ENCODE measurements at places on chromosomes 16 and 17.

DNA sequence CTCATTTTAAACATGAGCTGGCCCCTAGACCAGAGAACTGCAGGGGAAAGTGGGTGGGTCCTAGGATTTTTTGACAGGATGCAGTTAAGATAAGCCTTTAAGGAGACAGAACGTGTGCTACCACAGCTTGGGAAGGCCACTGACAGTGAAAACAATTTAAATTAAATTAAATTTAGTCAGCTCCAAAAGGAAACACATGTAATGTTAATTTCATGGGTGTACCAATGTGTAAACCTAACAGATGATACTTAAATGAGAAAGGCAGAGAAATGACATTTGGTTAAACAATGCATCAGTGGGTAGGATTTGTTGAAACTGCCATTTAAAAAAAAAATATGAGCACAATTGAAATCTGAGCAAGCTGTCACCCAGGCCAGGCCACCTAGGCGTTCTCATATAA, 250.8 kb downstream of the XYLT1 start:
- no peak for DNase-seq

GRCh38 chr16:85534536-85535351, 78.4 kb upstream of the GSE1 start:
- no peak for DNase-seq

GRCh38 chr17:62703261-62703775, 75.8 kb downstream of the MRC2 start:
- no peak for DNase-seq

GRCh38 chr17:2936771-2937321, 126.6 kb downstream of the OR1D5 start:
- no peak for DNase-seq

- no peak for DNase-seq
Observed at GRCh38 chr16:57612494-57612893, 15.9 kb upstream of the ADGRG1 start.

- DNase-seq: no peak
Observed at GRCh38 chr17:10789694-10790271, 14.1 kb downstream of the TMEM238L start.

DNA sequence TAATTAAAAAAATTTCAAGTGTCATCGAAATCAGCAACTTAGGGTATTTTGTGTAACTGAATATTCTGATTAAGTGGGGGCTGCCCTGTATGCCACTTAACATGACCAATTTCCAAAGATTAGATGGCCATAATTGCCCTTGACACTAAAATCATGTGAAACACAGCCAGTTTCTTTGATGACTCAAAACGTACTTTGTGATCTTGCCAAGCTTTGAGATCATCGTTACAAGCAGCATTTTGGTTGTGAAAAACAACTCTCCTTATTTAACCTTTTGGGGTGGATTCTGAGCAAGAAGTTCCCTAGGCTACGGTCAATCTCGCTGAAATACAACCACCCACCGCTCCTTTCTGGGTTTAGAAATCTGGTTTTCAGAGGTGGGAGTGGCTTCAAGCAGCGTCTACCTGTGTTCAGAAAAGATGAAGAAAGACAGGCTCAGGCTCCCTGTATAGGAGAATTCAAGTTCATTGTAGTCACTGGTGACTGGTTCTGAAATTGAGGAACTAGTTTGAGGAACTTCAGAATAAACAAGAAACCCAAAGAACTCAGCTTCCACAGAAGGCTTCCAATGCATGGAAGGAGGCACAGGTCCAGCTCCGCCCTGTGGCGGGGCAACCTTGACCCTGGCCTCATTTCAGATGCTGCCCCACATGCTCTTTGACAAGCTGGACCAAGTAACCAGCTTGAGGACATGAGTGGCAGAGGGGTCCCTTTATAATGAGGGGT, 9.4 kb downstream of the MAP3K14 start:
- DNase-seq: no peak

DNA sequence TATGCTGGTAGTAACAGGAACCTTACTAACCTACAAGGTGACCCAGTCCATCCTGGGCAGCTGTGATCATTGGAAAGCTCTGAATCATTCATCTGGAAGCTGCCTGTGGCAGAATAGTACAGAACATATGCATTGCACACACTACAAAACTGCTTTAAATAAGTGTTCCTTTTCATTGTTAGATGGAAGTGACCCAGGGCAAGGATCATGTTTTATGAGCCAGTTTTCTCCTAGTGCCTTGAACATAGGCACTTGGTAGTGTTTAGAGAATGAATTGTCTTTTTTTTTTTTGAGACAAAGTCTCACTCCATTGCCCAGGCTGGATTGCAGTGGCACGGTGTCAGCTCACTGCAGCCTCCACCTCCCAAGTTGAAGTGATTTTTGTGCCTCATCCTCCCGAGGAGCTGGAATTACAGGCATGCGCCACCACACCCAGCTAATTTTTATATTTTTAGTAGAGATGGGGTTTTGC, 55.4 kb downstream of the TENT4B start:
- DNase-seq: no peak

GRCh38 chr16:87086575-87086974, 230.6 kb downstream of the C16orf95 start:
- DNase-seq: no peak

- DNase-seq: no peak
Observed at GRCh38 chr17:77527409-77527808, 386.6 kb downstream of the SEC14L1 start.

- DNase-seq: no peak
Observed at GRCh38 chr16:17289674-17290635, 180.8 kb downstream of the XYLT1 start.

DNA sequence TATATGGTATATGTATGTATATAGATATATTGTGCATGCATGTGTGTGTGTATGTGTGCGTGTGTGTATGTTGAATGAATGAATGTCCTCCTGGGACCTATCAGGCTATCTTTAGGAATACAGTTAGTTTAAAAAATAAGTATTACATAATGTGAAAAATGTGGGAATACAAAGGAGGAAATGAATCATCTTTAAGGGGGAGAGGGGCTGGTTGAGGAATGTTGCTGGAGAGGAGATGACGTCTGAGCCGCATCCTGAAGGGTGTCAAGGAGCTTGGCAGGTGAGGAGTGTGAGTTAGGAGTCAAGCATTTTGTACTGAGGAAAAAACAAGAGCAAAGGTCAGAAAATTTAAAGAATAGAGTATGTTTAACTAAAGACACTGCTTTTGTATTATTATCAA, 62.4 kb upstream of the NLK start:
- DNase-seq: no peak

DNA sequence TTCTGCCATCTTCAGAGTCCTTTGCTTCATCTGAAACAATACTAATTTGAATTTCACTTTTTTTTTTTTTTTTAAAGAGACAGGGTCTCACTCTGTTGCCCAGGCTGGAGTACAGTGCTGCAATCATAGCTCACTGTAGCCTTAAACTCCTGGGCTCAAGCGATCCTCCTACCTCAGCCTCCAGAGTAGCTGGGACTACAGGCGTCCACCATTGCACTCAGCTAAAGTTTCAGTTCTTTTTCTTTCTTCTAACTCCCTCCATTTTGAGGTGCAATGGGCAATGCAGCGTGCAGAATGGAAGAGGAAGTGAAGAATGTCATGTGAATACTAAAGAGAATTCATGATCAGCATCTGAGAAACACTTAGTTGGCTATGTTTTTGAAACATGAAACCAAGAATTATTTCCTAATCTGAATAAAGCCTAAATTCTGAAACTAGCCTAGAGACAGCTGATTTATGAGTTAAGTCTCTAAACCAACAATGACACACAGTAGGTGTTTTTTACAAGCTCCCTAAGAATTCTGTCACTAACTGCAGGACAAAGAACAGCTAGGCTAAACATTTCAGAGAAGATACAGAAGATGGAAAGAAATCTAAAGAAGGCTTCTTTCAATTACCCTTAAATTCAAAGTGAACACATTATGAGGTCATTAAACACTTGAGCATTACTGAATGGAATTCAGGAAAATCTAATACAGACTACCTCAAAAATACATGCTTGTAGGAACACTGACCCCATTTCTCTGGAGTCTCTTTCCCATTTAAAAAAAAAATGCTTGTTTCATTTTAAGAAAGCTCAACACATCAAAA, 21.0 kb downstream of the SNN start:
- DNase-seq: no peak

DNA sequence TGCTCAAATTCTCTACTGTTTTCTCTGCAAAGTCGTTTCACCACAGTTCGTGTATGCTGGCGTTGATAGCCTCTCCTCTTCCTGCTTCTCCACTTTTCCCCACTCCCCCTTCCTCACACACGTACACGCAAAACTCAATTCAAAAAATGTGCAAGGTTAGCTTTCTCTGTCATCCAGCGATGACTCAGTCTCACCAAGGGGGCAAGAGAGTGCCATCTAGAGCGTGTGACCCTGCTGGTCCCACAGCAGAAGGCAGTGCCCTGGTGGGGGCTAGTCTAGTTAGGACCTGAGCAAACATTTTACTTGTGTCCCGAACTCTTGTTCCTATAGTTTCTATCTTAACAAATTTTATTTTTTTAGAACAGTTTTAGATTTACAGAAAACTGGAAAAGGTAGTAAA, 121.2 kb upstream of the CHMP6 start:
- DNase-seq: no peak

DNA sequence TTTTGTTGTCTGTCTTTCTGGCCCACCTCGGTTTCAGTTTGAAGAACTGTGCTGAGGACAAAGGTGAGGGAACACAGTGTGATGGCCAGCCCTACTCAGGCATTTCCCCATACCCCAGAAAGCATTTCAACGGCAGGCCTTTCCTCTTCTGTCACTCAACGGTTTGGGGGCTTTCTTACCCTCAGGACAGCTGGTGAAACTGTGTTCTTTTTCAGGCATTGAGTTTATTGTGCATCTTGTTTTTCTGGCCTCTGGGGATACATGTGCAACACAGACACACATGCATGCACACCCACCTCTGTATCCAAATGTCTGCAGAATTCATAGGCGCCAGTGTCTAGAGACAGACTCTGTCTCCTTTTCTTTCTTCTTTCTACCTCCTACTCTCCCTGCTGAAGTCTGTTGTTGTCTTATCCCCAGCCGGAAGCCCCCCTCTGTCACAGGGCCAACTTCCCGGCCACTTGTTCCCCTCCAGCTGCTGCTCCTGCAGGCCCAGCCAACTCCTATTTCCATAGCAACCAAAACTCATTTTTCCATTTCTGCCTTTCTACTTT, 17.0 kb downstream of the CHD9 start:
- no peak for DNase-seq

DNA sequence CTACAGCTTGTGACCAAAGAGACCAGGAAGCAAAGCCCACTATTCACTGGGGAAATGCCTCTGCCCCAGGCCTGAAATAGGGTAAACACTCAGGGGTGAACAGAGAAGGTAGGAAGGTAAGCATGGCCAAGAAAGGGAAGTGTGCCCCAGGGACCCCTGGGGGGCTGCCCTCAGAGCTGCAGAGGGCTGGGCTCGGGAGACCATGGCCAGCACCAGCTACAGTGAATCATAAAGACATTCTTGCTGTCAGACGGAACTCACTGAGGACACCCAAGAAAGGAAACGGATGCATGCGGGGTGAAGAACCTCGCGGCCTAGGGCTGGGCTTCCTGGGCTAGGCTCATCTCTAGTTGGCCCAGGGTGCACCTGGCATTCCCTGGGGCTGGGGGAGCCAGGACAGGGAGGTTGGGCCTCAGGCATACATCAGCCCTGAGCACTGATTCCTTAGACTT, 9.6 kb downstream of the HIC1 start:
- no peak for DNase-seq

- DNase-seq: no peak
Observed at GRCh38 chr16:86824751-86825296, 246.5 kb downstream of the FOXL1 start.

DNA sequence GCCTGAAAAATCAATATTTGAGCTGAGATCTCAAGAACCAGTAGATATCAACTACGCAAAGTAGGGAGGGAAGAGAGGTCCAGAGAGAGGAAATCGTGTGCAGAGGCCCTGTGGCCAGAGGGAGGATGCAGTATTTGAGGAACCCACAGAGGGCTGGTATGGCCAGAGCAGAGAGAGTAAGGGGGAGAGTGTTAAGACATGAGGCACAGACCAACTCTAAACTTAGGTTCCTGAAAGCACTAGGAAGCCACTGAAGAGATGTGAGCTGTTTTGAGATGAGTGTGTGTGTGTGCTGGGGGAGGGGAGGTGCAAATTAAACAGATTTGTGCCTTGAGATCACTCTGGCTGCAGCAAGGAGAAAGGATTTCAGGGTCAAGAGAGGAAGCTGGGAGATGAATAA, 10.9 kb downstream of the SLC13A2 start:
- DNase-seq: no peak

GRCh38 chr17:63960006-63960405, 12.7 kb downstream of the SCN4A start:
- DNase-seq: no peak

- no peak for DNase-seq
Observed at GRCh38 chr17:50947782-50948543, 81.8 kb upstream of the TOB1 start.

DNA sequence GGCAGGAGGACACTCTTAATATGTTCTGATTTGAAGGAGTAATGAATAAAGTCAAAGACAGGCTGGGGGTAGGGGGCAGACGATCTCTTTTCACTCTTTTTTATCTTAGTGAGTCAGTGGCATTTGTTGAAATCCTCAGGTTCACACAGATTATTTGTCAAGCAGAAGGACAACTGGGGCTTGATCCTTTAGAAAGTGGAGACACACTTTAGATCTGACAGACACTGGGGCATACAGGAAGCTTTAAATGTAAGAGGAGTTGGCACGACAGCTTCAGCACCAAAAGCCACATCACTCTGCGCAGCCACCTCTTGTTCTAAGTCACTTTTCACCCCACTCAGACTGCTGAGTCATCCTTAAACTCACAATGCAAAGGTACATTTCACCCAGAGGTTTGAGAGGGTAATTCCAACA, 121.5 kb downstream of the STXBP4 start:
- DNase-seq: no peak

DNA sequence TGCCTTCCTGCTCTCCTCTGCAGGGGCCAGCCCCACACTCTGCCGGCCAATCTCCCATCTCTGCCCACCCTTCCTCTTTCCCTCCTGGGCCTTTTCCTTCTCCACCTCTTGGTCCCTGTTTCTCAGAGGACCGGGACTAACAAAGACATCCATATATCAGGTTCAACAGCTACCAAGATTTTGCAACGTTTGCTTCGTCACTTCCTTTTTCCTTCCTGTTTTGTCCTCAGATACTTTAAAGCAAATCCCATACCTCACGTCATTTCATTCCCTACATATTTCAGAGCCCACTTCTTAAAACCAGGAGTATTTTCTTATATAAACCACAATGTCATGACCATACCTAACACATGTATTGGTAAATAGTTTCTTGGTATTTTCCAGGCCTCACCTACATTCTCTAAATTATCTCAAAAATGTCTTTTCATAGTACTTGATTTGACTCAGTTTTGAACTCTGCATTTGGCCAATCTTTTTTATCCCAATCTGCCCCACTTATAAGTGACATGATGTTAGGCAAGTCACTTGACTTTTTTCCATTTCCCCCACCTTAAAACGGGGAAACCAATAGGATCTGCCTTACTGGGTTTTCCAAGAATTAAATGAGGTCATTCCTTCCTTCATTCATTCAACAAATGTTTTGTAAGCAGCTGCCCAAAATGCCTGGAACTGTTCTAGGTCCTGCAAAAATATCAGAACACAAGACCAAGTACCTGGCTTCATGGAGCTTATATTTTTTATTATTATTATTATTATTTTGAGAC, 7.2 kb upstream of the USP10 start:
- DNase-seq: no peak

All from stimulated activated CD8-positive, alpha-beta memory T cell treated with anti-CD3 and anti-CD28 coated beads, Interleukin-7, amount 100 ng/mL, for 24 hours (primary cell).